Breast epithelium (tissue), 4 donors: ENCODE measurements at places on chromosomes 12 and 14. TPM values are rescaled to one million over a fixed set of nuclear protein-coding genes. Genes with fewer than 3 reads are reported as not detected.

DNA sequence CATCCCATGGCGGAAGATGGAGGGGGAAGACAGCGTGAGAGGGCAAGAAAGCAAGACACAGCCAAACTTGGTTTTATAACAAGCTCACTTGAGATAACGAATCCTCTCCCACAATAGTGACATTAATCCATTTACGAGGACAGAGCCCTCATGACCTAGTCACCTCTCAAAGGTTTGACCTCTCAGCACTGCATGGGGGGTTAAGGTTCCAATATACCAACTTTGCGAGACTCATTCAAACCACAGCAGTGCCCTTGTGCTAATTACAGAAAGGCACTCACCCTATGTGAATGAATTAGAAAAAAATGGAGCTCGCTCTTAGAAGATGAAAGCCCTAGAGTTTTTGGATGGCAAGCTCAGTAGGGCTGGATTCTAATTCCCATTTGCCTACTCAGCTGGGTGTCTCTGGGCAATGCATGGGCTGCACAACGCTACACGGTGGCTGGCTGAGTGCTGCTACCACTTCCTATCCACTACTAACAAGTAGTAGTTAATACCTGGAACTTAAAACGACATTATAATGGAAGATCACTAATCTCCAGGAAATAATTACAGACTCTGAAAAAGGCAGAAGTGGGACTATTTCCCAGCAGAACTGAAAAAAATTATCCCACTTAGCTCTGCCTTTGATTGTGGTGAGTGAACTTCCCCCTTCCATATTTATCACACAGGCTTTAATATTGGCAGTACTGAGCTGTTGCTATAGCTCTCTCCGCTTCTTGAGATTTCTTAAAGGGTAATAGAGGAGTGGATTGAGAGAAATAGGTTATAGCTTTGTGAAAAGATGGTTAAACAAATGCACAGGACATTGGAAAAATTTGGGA lies 27.5 kb downstream of the TESPA1 start:
- DNase-seq = no peak

- no peak for DNase-seq
These were observed 483.9 kb downstream of the ZFP36L1 start for GRCh38 chr14:68308726-68309520.

GRCh38 chr12:132551641-132552031 lies 58.7 kb downstream of the LRCOL1 start:
- no peak for DNase-seq

DNA sequence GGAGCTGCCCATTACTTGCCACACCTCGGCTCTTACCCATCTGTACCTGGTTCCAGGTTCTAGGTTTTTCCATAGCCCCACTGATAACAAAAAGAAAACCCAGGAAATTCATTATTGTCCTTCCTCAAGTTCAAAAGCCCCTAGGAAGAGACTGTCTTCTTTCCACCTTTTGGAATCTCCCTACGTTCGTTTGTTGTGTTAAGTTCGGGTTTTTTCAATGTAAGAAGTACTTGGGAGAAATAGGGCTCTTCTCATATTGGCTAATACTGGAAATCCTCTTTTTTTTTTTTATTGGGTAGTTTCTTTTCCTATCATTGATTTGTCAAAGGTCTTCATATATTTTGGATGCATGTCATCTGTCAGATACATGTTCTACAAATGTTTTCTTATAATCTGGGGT lies 17.3 kb downstream of the SLC15A5 start:
- DNase-seq = no peak

GRCh38 chr12:5038781-5039311 lies 4.8 kb upstream of the KCNA5 start:
- no peak for DNase-seq

GRCh38 chr12:91106283-91106682 lies 5.0 kb downstream of the LUM start:
- DNase-seq = no peak

DNA sequence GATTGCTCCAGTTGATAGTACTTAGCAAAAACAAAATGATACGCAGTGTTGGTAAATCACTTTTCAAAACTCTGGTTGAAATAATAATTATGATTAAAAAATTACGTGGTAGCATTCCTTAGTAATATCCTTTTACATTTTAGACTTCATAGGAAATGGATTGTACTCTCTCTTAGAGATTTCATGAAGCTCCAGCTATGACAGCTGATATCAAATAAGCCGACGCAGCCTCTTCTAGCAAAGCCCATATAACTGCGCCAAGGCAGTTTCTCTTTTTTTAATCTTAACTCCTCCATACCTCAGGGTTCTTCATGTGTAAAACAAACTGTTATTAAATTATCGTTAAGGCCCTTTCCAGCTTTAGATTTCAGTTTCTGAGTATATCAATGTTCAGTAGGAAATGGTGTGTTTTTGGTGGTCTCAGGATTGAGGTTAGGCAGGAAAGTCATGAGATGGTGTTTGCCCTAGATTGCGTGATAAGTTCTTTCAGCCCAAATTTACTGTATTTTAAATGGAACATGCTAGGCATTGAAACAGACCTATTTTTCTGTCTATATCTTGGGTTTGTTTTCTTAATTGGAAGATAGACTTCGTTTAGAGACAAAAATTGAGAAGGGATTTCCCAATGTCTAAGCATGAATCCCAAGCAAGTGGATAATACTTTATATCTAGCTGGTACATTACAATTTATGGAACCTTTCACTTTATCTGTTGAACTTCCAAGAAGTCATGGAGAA lies 902 bp upstream of the CFL2 start:
- DNase-seq = no peak

DNA sequence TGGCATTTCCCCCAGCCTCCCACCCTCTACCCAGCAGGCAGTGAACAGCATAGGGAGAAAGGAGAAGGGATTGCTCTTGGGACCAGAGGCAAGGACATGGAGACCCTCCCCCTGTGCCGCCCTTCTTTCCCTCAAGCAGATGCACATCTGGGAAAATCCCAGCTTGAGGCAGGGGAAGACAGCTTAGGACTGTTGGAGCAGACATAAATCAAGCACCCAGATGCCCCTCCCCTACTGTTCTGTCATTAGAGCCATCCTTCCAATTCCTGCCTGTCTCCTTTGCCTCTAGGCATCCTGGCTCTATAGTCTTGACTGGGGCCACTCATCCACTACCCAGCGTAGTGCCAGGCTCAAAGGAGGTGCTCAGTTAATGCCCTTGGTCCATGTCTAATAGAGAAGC lies 7.5 kb upstream of the CISTR start:
- no peak for DNase-seq

DNA sequence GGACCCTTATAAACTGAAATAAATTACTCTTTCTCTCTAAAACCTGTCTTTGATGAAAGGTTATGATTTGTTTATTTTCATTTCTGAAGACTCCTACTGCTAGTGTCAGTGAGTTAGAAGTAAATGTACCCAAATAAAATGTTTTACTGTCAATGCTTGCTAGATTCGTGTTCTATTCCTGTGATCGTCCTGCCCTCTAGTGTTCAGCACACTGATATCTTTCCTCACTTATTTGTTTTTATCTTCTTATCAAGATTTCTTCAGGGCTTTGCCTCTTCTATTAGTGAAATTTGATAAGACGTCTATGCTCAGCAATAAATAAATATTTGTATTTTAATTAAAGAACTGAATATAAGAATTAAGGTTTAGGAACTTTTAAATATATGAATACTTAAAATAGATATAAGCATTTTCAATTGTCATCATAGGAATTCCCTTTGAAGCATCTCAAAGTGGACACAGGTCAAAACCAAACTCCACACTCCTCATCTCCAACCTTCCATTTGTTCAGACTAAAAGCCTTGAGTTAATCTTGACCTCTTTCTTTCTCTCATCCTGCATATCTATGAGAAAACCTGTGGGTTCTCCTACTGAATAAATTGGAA lies 75.8 kb downstream of the C12orf50 start:
- DNase-seq = no peak

DNA sequence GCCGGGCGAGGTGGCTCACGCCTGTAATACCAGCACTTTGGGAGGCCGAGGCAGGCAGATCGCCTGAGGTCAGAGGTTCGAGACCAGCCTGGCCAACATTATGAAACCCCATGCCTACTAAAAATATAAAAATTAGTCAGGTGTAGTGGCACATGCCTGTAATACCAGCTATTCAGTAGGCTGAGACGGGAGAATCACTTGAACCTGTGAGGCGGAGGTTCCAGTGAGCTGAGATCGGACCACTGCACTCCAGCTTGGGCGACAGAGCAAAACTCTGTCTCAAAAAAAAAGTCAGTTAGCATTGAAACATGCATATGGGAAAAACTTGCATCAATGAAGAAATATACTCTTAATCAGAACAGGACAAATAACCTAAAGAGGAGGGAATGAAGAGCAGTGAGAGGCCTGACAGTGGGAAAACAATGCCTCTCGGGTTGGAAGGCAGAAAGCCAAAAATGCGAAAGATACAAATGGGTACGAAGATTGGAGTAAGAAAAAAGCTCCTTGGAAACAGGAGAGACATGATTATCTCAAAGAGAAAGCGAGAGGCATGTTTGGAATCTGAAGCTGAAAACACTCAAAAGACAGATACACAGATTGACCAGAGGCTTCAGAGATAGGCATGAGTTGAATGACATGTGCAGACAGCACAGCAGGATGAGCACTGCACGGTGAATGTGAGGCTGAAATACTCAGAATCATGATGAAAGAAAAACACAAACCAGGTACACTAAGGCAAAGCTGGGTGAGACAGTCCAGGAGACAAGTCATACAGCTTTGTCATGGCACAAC lies 30.6 kb downstream of the RESF1 start:
- DNase-seq = no peak

GRCh38 chr14:62706217-62706616 lies 339.0 kb downstream of the KCNH5 start:
- no peak for DNase-seq

- DNase-seq = no peak
These were observed 8.0 kb upstream of the NRXN3 start for GRCh38 chr14:78162202-78162601.

DNA sequence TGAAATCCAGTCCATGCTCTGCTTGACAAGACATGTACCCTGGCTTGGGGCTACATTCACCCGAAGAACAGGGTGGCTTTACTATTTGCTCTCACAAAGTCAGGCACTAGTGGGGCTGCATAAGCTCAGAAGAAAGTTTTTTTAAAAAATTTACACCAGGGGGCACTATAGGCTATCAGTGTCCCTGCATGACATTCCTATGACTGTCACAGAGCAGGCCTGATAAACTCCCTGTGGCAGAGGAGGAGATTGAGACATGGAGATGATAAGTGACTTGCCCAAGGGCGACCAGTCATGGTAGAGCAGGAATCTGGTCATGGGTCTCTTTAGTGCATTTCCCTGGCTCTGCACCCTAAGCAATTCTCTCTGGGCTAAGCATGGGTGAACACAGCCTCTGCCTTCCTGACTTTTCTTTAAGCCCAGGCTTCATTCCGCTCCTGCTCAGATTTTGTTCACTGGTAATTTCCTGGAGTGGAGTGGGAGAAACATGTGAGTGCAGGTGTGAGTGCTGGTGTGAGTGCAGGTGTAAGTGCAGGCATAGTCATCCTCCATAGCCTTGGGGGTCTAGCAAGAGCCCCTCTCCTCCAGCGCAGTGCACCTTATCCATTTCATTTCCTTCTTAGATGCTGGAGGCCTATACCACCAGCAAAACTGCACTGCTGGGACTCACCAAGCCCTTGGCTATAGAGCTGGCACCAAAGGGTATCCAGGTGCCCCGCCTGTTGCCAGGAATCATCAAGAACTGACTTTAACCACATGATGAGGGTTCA lies 91.6 kb downstream of the DHRS2 start:
- no peak for DNase-seq

DNA sequence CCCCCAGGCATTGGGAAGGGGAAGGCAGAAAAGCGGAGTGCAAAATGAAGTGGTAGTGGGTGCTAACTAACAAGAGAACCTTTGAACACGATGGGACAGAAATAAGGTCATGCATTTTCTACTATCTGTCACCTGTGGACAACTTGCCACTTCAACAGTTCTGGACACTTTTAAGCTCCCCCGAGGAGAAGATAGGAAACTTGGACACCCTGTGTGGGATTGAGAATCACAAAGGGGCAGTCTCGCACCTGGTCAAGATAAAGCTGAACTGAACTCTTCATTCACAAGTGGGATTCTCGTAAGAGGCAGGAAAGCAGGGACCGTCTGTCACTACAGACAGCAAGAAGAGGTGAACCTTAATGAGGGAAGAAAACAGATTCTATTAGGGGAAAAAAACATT lies 51.6 kb downstream of the EIF2S3B start:
- no peak for DNase-seq

DNA sequence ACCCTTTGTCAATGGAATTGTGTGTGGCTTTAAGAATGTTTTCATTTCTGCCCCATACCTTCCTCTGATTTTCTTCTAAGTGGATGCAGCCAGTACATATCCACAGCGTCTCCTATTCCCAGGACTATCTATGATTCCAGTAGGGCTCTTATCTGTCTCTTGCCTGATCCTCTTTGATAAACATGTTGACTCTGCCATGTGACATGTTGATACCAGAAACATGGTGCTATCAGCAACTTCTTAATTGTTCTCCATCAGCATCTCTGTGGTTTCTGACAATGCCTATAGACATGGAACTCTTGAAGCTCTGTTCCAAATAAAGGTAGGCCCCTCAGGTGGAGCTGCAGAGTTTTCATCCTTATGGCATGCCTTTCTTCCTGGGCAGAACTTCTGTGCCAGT lies 11.6 kb upstream of the OR4L1 start:
- DNase-seq = no peak

DNA sequence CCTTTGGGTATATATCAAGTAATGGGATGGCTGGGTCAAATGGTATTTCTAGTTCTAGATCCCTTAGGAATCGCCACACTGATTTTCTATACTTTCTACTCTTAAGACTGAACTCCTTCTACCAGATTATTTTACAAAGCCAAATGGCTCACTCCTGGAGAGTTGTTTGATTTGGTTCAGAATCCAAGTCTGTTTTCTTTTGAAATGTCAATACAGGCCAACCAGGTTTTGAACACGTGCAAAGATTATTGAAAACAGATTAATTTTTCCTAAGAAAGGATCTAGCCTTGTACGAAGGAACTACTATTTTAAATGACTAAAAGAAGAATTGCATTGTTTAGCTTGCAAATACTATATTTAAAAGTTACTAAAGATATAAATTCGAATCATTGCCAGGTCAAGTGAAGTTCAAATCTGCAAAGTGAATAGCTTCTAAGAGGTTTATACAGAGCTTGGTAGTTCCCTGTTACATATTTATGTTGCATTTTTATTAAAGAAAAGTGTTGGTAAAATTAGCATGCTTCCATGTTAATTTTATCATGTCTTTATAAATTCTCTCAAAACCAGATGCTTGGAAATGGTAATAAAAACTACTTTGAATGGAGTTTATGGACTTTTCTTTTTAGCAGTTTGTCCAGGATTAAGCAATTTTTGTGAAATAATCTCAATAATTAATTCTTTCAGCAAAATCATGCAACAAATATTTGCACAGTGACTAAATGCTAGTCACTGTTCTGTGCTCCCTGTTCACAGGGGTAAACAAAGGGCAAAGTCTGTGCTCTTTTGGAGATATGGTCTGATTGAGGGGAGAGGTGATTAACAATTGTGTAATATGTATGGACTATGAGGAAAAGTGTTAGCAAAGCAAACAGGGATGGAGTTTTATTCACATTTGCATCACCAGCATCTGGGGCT lies 38.9 kb downstream of the GPR65 start:
- no peak for DNase-seq

Gene OAS2
- total RNA-seq = 7.9 TPM

Gene WSCD2
- total RNA-seq = 0.33 TPM

Gene DPPA3
- total RNA-seq = not detected

Gene SLC25A47
- not detected for total RNA-seq

Gene SIX1
- total RNA-seq = 5.0 TPM

Gene DBX2
- total RNA-seq = 0.32 TPM

Gene PPFIBP1
- total RNA-seq = 84.0 TPM

Gene LPAR5
- total RNA-seq = 1.8 TPM

Gene CERS5
- 25.0 TPM for total RNA-seq

Gene PLCZ1
- total RNA-seq = not detected

Gene SLC17A8
- not detected for total RNA-seq

Gene OASL
- 0.32 TPM for total RNA-seq

Gene MUCL1
- 95.6 TPM for total RNA-seq

Gene P2RX4
- total RNA-seq = 62.9 TPM
